ENCODE measurements at places on chromosomes 4 and X.

- peak; percentile 29 for DNase-seq
Observed at GRCh38 chrX:155745792-155746191, 133.0 kb upstream of the TMLHE start.

GRCh38 chr4:56650262-56651055 is 30.6 kb downstream of the HOPX start:
- no peak for DNase-seq

DNA sequence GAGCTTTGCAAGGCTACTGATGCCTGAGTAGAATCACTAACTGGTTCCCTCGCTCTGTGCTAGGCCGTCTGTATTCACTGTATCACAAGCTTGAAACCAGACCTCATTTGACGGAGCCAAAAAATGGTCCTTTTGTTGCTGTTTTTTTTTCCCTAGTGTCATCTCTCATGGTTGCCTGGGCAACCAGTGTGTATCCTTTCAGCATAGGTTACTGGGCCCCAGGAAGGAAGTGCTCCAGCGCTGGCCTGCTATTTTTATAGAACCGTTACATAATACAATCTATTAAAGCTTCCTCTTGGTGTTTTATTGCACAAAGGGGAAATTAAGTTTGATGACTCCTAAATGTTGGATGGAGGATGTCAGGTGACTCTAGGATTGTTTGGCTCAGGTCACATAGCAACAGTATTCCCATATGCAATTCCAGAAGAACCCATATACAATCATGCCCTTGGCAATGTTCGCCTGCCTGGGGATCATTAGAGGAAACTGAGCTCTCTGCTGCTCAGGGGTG is 220.4 kb downstream of the SPRY1 start:
- peak; percentile 19 for DNase-seq

- DNase-seq: no peak
Observed at GRCh38 chrX:14508025-14508690, 21.2 kb upstream of the GLRA2 start.

DNA sequence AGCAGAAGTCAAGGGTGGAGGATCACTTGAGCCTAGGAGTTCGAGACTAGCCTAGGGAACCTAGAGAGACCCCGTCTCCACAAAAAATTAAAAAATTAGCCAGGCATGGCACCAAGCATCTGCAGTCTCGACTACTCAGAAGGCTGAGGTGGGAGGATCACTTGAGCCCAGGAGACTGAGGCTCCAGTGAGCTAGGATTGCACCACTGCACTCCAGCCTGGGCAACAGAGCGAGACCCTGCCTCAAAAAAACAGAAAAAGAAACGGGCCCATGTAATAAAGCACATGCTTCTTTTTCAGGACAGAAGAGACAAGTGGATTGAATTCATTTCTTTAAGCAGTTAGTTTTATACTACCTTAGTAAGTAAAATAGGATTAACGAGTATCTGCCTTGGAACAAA is 42.0 kb downstream of the ELOVL6 start:
- DNase-seq: no peak

- no peak for DNase-seq
Observed at GRCh38 chr4:184345573-184345922, 127.9 kb upstream of the ENPP6 start.

DNA sequence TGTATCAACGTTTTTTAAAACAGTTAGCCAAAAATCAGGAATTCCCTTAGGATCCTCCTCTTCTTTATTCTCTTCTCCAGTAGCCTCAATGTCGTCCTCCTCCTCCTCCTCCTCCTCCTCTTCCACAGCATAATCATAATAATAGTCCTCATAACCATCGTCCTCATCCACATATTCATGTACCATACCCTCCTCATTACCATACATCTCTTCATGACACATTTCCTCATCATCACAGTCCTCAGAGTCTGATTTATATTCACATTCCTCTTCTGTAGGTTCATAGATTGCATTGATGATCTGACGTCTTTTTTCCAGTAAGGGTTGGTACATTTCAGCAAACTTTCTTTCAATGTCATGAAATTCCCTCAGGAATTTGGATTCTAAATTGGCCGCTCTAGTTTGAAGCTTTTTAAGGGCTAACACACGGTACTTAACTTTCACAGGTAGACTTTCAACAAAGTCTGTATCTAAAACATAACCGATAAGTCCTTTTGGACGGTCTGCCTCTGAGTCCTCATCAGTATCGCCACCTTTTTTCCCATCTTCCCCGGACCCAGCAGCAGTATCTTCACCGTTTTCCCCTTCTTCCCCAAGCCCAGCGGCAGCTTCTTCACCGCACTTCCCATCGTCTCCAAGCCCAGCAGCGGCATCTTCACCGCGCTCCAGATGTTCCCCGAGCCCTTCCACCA is 771 bp downstream of the NAP1L2 start:
- no peak for DNase-seq

DNA sequence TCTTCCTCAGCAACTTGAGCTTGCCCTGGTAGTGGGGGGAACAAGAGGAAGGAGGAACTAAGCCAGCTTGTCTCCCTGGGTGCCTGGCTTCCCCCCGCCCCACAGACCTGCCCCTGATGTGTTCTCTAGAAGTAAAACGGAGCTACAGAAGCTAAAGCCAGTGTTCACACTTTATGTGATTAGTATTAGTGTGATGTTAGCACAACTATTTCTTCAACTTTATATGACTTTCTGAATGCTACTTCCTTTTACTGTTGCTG is 10.7 kb downstream of the RGS12 start:
- DNase-seq: no peak

DNA sequence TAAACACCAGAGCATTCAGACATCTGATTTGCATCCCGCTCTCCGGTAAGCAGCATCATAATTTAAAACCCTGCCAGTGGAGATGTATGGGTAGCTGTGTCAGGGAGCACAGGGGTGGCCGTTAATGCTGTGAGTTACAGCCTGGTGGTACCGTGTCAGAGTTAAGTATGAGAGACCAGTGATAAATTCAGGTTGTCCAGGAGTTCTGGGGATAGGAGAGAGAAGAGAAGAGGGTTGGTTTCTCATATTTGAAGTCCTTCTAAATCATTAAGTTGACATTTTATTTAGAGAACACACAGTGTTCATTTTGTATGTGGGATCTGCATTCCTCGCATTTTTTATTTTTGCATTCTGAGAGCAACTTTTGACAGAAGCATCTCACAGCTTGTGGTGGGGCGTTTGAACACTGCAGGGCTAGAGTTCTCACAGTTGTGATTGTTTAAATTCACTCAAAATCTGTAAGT is 157.6 kb downstream of the DCLK2 start:
- no peak for DNase-seq

GRCh38 chr4:4836044-4836443 is 23.4 kb upstream of the MSX1 start:
- no peak for DNase-seq

GRCh38 chrX:114615765-114616164 is 31.9 kb downstream of the HTR2C start:
- DNase-seq: no peak

DNA sequence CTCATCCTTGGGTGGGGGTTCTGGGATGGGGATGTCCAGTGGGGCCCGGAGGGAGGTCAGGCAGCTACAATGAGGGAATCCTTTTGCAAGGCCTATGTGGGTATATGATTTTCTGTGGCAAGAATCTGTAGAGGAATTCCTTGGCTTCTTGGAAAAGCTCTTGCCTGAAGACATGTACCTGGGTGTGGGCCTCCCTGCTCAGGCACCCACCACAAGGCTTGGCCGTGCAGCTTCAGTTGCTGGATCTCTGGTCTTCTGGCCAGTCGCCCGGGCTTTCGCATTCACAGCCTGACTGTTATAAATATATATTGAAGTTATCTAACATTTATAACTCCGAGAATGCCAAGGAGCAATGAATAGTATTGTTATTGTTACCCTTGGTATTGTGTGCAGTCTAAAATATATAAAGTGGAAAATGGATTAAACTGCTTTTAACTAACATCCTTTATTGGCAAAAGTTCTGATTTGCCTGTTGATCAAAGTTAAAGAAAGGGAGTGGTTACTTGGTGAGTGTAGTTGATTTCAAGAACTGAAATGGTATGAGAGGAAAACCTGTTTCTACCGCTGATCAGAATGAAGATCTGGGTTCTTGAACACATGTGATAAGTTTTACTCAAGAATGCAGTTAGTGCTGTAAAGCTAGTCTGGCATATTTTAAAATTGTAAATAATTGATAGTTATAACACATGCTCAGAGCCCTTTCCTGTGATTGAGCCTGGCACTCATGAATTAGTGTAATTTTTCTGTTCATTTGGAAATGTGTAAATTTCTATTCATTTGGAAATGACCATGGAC is 36.0 kb downstream of the PTTG2 start:
- DNase-seq: no peak

- no peak for DNase-seq
Observed at GRCh38 chr4:91611782-91612181, 692.0 kb upstream of the GRID2 start.

GRCh38 chr4:69731241-69731640 is 29.2 kb downstream of the SULT1B1 start:
- DNase-seq: no peak

DNA sequence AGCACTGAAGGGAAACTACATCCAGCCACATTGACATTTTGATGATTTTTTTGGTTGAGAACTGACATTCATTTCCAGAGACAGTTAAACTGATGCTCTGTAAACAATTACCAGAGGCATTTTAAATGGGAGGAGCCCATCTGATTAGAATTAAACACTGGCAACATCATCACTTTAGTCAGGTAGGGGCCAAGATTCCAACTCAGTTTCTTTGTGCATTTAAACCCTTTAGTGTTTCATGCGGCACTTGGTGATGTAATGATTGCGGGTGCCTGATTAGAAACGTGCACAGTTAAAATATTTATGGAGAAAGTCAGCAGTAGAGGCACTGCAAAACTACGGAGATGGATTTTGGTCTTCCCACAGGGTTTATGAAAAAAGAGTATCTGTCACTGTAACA is 16.1 kb downstream of the TNIP3 start:
- no peak for DNase-seq

- DNase-seq: no peak
Observed at GRCh38 chr4:156000491-156000890, 46.8 kb upstream of the CTSO start.

GRCh38 chr4:5158825-5159224 is 107.5 kb downstream of the STK32B start:
- no peak for DNase-seq

- no peak for DNase-seq
Observed at GRCh38 chr4:171814545-171814944, 1.3 kb downstream of the GALNTL6 start.

- DNase-seq: no peak
Observed at GRCh38 chr4:183097231-183098018, 1.6 kb upstream of the WWC2 start.

GRCh38 chrX:22810876-22811275 is 188.9 kb upstream of the DDX53 start:
- DNase-seq: no peak

DNA sequence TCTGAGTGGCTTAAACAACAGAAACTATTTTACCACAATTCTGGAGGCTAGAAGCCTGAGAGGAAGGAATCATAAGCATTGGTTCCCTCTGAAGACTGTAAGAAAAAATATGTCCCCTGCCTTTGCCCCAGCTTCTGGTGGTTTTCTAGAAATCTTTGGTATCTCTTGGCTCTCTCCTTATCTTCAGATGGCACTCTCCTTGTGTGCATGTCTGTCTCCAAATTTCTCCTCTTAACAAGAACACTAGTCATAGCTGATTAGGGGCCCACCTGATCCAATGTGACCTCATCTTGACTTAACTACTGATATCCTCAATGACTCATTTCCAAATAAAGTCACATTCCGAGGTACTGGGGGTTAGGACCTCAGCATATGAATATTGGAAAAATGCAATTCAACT is 635.0 kb upstream of the NR3C2 start:
- DNase-seq: no peak

GRCh38 chr4:87342872-87343271 is 20.2 kb upstream of the HSD17B13 start:
- DNase-seq: no peak

DNA sequence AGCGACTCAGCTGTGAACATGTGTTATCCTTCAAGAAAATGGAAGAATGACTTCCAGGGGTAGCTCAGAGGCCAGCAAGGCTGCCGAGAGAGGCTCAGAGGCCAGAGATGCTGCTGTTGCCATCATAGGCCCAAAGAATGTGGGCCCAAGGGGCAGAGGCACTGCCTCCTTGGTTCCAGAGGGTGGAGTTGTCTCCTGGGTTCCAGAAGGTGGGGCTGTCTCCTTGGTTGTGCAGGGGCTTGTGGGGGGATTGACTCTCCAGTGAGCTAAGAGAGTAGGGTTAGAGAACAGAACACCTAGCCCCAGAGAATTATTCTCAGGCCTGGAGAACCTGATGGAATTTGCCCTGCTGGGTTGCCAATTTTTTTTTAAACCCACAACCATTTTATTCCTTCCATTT is 62.6 kb downstream of the DGKK start:
- no peak for DNase-seq

- no peak for DNase-seq
Observed at GRCh38 chr4:37001688-37002436, 242.7 kb upstream of the NWD2 start.

DNA sequence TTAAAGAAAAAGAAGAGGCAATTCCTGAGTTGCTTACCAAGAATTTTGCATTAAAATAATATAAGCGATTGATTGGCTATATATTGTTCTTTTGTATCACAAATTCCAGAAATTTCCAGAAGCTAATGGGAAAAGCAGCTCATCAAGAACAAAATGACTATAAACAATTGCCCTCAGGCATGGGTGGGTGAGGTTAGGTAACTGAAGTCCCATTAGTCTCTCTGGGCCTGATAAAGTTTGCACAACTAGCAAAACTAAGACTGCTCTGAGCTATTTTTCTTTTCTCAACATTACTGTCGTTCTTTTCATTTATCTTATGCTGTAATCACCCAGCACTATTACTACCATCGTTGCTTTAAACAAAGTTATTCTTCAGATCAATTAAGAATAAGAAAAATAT is 19.2 kb upstream of the BLTP1 start:
- no peak for DNase-seq

DNA sequence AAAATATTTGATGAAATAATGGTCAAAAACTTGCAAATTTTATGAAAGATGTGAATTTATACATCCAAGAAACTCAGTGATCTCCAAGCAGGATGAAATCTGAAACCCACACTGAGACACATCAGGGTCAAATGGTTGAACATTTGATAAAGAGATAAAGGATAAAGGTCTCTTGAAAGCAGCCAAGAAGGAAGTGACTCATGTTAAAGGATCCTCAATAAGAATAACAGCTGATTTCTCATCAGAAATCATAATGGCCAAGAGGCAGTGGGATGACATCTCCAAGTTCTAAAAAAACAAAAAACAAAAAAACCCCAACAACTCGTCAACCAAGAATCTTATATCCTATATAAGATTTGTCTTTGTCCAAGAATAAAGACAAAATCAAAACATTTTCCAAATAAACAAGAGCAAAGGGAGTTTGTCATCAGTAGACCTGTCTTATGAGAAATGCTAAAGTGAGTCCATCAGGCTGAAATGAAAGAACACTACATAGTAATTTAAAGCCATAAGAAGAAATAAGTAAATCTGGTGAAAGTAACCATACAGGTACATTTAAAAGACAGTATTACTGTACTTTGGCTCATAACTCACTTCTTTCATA is 121.7 kb downstream of the PDS5A start:
- no peak for DNase-seq

GRCh38 chr4:158299459-158300007 is 89.2 kb downstream of the TMEM144 start:
- no peak for DNase-seq

- no peak for DNase-seq
Observed at GRCh38 chr4:152926959-152927358, 9.2 kb upstream of the FHDC1 start.

Data from NCI-H2081 treated with DMSO at 0.1 percent for 48 hours (cell line).